Hematopoietic multipotent progenitor cell treated with erythropoietin and hydrocortisone succinate and interleukin-3 and kit ligand, for 4 days (in vitro differentiated cells): ENCODE measurements at places on chromosomes 1 and 21.

DNA sequence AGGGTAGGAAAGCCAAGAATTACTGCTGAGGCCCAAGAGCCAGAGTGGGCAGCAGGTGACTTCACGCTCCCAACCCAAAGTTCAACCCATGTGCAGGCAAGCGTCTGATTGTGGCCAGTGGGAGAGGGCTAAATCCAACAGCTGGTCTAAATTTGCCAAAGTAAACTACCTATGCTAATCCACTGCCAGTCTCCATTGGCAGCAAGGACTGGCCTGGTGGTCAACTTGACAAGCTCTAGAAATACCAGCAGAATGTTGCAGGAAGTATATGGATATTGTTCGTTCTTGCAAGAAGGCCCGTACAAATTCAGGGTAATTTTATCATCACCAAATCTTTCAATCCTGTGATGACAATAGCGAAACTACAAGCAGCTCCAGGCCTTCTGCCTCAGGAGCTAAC, 1.5 kb downstream of the TMEM63A start:
- DNase-seq, result no peak

- no peak for DNase-seq
These were observed 30.5 kb downstream of the ENO1 start for GRCh38 chr1:8847990-8848389.

GRCh38 chr1:22628698-22629444, 7.6 kb upstream of the C1QA start:
- no peak for DNase-seq

- peak; percentile 60 for DNase-seq
These were observed 30.2 kb upstream of the DDX59 start for GRCh38 chr1:200699871-200700270.

- no peak for DNase-seq
These were observed 2.0 kb downstream of the CAMSAP2 start for GRCh38 chr1:200740571-200741208.

- peak; percentile 29 for DNase-seq
These were observed 26.4 kb upstream of the RUNX1 start for GRCh38 chr21:35075546-35075945.

DNA sequence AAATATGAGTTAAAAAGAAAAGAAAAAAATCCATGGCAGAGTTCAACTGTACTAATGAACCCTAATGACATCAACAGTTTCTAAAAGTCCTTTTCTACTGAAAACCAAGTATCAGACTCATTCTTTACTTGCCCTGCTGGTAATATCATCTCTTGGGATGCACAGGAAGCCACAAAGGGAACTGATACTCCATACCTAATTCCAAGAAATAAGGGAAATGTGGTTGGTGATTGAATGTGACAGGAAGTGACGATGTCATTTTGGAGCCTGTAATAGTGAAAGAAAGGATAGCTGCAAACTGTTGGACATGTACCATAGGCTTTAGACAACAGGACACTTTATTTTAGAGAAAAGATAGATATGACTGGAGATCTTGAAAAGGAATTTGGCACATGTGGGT, 98.7 kb upstream of the VAV3 start:
- DNase-seq, result peak; percentile 54

DNA sequence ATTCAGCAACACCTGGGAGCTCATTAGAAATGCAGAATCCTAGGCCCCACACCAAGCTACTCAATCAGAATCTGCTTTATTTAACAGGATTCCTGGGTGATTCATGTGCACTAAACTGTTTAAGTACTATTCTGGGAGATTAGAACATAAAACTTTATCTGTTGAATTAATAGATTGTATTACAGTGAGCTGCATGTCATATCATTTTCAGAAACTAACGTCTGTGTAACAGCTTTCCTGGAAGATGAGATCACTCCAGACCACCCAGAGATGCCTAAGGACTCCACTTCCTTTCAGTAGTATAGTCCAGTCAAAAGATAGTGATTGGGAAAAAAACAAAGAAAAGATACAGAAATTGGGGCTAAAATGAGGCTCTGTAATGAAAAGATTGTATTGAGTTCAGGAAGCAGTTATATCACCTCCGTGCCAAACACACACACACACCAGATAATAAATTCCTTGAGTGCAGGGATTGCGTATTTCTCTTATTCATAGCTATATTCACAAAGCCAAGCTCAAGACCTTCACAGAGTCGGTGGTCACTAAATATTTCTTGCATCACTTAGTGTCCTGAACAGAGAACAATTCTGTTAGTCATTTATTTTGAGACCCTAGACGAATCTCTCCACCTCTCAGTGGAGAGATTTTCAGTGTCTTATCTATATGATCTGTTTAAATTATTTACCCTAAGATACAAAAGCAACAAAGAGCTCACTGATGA, 178.2 kb downstream of the DSCAM start:
- no peak for DNase-seq

DNA sequence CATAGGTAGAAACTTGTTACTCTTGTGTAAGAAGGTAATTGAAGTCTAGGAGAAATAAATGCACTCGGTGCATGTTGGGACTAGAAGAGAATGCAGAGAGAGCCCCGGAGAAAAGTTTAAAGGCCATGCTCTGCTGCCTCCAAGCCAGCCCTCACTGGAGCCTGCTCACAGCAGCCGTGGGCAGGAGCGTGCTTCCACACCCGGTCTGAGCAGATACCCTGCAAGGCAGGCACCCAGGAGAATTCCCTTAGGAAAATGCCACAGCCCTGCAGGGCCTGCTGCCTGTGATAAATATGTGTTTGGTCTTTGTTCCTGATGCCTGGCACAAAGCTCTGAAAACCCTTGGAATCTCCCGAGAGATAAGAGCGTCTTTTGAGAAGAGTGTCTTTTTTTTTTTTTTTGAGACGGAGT, 22.8 kb downstream of the C2CD2 start:
- no peak for DNase-seq

- DNase-seq, result no peak
These were observed 32.1 kb downstream of the HMGB4 start for GRCh38 chr1:33895976-33896375.

- peak; percentile 93 for DNase-seq
These were observed 91.6 kb downstream of the RGL1 start for GRCh38 chr1:183896466-183897048.

- DNase-seq, result peak; percentile 64
These were observed 868 bp downstream of the PPP1R12B start for GRCh38 chr1:202349206-202349928.

DNA sequence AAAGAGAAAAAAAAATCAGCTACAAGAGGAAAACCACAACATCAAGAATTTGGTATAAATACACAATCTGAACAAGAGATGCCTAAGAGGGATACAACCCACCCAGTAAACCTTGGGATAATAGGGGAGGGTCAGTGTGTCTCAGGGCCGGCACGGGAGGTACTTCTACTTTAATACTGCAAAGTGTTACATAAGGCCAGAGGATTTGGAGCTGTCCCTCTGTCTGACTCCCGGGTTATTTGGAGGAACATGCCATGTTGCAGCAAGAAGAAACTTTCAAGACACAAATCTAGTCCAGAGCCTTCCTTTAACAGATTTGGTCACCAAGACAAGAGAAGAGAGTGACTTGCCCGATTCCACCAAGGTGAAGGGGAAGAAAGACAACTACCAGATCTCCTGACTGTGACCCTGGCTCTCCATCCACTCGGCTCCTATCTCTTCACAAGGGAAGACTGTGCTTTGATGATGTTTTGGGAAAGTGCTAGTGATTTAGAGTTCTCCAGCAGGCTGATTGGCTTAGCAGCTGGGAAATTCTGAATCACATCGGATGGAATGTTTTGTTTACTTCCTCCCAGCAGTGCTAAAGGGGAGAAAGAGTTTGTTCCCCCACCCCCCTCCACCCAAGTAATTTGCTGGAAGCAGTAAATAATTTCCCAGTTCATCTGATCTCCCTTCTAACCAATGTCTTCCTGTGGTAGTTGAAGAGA, 29.3 kb downstream of the SGIP1 start:
- DNase-seq, result no peak

DNA sequence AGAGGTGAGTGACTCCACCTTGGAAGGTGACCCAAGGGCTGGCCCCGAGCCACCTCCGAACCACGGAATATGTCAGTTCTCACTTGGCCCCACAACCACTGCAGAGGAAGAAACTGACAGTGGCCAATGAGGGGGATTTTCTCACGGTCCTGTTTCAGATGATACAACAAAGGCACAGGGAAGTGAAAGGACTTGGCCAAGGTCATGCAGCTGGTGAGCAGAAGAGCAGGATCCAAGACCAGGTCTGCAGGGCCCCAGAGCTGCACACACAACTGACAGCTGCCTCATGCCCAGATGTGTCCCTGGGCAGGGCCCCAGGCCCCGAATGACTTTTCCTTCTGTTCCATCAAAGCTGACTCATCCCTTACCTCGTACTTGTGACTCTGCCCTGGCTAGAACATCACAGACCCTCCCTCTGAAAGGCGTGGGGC, 25.8 kb upstream of the EVA1B start:
- no peak for DNase-seq

DNA sequence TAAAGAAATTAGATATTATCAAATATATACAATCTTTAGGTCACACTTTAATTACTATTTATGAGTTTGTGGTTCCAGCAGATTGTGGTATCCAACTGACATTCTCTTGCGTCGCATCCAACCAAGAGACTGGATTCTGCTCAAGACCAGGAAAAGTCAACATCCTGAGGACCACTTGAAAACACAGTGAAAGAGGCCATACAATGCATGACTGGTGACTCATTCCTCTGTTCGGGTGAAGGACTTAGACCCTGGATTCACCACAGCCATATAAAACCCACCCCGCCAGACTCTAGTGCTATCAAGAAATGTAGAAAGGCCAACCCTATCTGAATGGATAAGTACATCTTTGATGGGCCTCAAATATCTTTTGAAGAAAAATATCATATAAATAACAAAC, 14.5 kb upstream of the CFHR4 start:
- DNase-seq, result no peak

DNA sequence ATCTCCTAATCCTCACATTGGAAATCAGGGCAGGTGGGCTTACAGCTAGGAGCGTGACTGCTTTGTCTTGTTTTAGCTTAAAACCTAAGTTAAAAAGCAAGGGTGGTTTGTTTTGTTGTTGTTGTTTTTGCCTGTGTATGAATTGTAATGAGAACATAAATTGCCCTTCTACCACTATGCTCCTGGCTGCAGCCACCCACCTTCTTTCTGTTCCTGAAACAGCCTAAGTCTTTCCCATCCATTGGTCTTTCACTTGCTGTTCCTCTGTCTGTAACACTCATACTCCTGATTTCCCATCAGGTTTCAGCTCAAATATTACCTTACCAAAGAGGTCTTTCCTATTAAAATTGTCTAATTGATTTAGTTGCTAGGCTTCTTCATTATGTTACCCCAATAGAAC, 604 bp upstream of the TMEM79 start:
- no peak for DNase-seq

- DNase-seq, result no peak
These were observed 352.0 kb downstream of the USH2A start for GRCh38 chr1:216071262-216071661.

DNA sequence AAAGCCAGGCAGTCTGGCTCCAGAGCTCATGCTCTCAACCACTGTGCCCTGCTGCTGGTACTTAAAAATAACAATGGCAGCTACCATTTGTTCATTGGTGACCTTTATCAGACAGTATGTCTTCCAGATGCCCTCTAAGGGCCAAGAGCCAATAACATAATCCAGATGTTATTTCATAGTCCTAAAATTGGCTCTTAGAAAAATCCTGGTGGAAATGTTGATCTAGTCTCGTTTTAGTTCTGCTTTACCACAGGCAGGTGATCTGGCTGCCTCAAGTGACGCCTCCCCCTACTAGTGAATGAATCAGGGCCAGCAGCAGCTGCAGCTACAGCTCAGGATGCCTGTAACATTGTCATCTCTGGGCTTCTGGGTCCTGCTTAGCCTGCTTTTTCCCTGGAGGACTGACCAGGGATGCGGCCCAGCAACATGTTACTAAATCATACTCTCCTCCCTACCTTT, 12.6 kb upstream of the HMGN2 start:
- DNase-seq, result no peak

- DNase-seq, result no peak
These were observed 11.7 kb downstream of the PEAR1 start for GRCh38 chr1:156905176-156905575.

DNA sequence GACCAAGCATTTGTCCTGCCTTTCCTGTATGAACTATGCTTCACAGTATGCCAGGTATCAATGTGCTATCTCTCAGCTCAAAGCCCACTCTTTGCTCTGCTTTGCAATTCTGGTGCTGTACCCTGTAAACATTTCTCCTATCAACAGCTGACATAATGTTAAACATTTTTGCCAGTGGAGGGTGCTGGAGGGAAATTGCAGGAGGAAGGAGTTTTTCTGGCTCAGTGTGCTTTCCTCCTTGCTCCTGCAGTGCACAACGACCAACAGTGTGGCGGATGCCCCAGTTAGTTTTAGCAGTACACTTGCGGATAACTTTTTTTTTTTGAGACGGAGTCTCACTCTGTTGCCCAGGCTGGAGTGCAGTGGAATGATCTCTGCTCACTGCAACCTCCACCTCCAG, 67.1 kb upstream of the PTGFRN start:
- peak; percentile 25 for DNase-seq

- DNase-seq, result no peak
These were observed 28.9 kb upstream of the PKN2 start for GRCh38 chr1:88655140-88655539.

- DNase-seq, result peak; percentile 96
These were observed at the start of gene ATF6 for GRCh38 chr1:161766102-161766981. ATF6 (plus strand) TSS chr1:161766320; CDS start chr1:161766361, 41 bp downstream.

DNA sequence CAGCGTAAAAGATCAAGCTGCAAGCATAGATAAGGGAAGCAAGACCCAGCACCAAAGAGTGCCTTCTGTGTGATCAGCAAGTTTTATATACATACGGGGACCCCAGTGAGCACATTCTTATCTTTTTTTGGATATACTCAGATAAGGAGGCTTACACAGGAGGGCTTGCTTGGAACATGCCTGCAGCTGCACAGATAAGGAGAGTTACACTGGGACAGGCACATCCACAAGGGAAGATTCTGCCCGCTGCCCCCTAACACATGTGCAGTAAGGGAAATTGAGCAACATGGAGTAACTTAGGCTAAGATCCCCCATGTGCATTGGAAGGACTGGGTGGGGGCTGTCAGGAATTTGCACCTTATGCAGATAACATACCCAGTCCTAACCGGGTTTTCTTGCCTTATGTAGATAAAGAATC, 1334.8 kb downstream of the MRPL39 start:
- DNase-seq, result peak; percentile 97

DNA sequence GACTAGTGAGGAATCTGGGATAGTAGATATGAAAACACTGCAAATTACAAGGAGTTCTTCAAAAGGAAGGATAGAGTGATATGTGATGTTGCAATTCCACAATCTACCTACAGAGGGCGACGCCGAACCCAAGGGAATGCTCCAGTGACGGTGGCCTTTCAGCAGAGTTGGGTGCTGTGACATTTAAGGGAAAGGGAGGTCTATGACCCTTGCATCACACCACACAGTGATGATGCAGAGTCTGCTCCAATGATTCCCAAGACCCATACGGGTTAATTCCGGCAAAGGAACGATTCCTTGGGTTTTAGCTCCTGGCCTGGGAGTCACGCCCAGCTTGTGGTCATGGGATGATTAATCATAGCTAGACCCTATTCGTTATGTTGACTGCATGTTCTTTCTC, 123.0 kb upstream of the IGSF21 start:
- peak; percentile 60 for DNase-seq

- DNase-seq, result no peak
These were observed 21.9 kb downstream of the SYT2 start for GRCh38 chr1:202688401-202688800.
